NCI-H446 treated with DMSO at 0.1 percent for 48 hours (cell line): ENCODE measurements at places on chromosomes 4 and X.
A peak's percentile ranks its signal among the peaks of the same experiment; 100 is the strongest.

- DNase-seq: no peak
These were observed 286.5 kb downstream of the EPHA5 start for GRCh38 chr4:65383589-65384305.

DNA sequence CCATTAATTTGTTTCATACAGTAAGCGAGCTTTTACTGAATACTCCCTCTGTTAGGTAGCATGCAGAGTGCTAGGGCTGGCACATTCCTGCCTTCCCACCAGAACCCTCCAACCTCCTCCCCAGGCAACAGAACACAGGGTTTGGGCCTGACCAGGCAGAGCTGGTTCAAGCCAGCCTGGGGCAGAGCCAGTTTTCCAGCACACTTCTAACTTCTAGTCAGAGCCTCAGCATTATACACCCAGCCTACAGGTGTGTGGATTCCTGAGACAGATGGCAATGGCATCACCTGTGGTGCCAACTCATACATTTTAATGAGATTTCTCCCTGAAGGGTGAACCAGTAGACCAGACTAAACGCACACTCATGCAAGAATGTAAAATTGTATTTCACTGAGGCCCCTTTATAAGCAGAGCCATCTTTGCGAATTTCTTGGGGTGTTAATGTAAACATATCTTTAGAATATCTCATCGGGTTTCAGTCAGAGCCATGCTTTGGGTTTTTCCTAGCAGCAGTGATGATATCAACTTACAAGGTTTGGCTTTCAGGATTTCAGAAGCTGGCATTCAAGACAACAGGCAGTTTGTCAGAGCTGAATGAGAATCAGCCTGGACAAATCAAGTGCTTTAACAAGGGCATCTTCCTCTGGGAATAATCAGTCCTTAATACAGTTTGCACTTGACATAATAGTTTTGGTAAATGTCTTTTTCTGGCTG is 92.0 kb downstream of the GATB start:
- DNase-seq: no peak

GRCh38 chrX:109797311-109797975 is 64.4 kb upstream of the ACSL4 start:
- DNase-seq: peak; percentile 14

DNA sequence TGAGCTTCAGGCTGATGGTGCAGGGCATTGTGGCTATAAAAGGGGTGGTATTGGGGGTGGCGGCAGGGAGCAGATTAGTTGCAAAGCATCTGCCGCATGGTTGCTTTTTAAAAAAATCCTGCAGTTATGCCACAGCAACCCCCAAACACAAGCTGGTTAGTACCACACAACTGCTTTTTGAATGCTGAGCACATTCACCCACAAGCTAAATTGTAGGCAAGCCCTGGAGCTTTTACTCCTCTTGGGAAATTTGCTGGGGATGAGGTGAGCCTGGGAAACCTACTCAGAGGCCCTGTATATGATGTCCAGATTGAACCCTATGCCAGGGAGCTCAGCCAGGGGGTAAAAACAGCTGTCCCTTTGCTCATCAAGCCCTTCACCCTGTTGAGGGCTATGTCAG is 33.8 kb upstream of the TRIM2 start:
- DNase-seq: no peak

- no peak for DNase-seq
These were observed 109.4 kb upstream of the AFAP1 start for GRCh38 chr4:8048856-8049676.

DNA sequence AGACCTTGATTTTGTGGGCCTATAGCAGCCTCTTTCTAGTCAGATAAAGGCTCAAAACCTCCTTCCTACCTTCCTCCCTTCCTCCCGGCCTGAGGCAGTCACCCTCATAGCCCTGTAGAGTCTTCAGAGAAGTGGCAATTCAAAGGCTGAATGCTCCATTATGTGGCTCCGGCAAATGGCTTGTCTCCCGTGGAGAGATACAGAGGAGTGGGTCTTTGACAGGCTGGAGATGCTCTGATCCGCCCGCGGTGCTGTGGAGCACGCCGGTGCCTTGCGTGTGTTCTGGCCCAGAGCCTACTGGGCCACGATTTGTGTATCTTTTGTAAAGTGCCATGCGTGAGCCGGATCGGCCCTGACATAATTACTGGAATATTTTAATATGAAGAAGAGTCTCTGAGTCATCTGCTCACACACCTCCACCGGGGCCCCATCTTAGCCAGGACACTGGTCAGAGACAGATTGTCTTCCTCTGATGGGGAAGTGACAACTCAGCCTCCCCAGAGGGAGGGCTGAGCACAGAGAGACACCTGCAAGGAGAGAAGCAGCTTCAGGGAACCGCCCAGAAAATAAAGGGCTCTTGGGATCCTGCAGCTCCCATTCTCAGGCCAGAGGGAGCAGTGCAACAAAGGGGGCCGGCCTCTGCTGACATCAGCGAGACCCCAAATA is 88.7 kb downstream of the DCTD start:
- DNase-seq: no peak

- no peak for DNase-seq
These were observed 398.3 kb downstream of the PRDM5 start for GRCh38 chr4:120524237-120524636.

GRCh38 chrX:118682258-118683014 is 45.0 kb upstream of the IL13RA1 start:
- no peak for DNase-seq

- no peak for DNase-seq
These were observed 9.8 kb downstream of the SCFD2 start for GRCh38 chr4:53355930-53356521.

DNA sequence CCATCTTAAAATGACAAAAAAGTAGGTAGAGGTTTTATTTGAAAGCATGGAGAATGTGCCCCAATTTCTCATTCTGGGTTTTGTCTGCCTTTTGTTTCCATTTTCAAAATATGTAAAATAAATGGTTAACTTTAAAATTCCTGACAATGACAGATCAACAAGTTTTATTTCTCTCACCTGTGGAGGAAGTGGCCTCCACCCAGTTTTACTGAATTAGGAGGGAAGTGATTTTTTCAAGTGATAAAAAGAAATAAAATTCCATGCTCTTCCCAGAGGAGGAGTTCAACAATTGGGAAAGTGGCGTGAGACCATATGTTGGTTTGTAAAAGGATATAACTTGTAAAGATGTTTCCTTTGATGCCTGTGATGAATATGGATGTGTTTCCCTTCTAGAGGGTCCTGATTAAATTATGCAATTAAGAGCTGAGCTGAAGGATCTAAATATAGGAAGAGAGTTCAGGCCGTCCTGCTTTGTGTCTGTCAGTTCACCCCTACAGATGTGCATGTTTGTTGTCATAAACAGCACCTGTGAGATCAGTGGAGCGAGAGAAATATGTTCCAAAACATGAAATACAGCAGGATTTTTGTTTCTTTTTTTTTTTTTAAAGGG is 19.5 kb downstream of the SMAD1 start:
- no peak for DNase-seq

DNA sequence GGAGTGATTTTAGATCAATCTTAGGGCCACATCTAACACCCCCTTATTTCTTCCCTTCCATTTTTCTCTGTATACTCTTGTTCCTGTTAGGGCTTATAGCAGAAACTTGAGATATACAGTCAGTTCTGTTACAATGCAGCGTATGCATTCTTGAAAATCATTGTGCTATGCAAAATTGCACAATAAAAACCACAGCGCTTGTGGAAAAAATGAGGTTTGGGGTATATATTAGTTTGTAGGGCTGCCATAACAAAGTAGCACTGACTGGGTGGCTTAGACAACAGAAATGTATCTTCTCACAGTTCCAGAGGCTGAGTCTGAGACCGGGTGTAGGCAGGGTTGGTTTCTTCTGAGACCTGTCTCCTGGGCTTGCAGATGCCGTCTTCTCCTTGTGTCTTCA is 59.0 kb downstream of the WWC2 start:
- no peak for DNase-seq

GRCh38 chr4:18291256-18291655 is 269.7 kb upstream of the LCORL start:
- DNase-seq: no peak

- DNase-seq: no peak
These were observed 10.6 kb downstream of the FAM184B start for GRCh38 chr4:17770845-17771244.

GRCh38 chr4:102064747-102065442 is 274.4 kb downstream of the BANK1 start:
- no peak for DNase-seq

DNA sequence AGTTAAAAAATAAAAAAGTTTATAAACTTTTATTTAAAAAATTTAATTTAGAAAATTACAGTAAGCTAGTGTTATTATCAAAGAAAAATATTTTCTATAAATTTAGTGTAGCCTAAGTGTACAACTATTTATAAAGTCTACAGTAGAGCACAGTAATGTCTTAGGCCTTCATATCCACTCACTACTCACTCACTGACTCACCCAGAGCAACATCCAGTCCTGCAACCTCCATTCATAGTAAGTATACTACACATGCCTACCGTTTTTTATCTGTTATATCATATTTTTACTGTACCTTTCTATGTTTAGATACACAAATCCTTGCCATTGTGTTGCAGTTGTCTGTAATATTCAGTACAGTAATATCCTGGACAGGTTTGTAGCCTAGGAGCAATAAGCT is 129.0 kb upstream of the FAM47B start:
- DNase-seq: no peak

DNA sequence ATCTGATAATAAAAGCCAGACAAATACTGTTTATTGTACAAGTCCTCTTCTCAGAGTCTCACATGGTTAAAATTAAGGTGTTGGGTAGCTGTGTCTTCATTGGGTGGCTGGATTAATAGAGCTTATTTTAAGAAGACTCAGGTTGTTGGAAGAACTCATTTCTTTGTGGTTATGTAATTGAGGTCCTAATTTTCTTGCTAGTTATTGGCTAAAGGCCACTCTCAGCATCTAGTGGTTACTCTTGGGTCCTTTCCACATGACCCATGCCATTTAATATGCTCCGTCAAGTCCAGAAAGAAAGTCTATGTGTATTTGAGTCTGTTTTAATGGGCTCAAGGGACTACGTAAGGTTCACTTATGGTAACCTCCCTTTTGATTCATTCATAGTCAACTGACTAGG is 1668.6 kb upstream of the AGA start:
- DNase-seq: no peak

GRCh38 chr4:140595065-140595464 is 26.3 kb upstream of the UCP1 start:
- DNase-seq: no peak

GRCh38 chrX:130120321-130120731 is 10.0 kb upstream of the ELF4 start:
- no peak for DNase-seq

DNA sequence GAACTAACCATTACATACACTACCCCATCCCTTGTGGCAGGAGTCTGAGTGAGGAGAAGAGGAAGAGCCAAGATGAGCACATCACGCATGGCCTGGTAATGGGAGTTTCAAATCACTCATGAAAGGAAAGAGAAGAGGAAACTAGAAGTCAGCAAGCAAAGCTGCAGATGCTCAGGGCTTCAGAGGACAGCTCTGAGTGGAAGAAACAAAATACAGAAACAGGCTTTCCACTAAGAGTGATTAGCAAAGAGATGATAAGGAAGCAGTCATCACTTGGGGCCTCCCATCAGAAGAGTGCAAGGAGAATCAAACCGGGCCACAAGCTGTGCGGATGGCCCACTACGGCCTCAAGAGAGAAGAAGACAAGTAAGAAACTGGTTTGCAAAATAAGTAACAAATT is 25.6 kb downstream of the KDR start:
- DNase-seq: no peak

- DNase-seq: no peak
These were observed 111.2 kb downstream of the ZNF518B start for GRCh38 chr4:10346023-10346422.

DNA sequence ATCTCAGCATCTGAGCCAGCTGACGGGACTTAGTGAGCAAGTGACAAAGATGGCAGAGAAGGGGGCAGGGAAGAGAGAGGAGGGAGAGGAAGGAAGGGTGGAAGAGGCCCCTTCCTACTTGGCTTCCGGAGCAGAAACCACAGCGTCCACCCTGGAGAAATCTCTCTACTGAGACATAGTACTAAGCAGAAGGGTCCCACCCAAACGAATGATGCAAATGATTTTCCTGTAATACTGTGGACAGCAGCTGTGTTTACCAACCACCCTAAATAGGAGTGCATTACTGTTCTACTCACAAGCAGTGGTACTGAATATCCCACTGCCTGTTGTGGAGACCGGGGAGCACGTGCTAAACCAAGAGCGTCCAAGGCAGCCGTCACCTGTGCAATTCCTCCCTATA is 29.4 kb downstream of the DTHD1 start:
- DNase-seq: no peak

DNA sequence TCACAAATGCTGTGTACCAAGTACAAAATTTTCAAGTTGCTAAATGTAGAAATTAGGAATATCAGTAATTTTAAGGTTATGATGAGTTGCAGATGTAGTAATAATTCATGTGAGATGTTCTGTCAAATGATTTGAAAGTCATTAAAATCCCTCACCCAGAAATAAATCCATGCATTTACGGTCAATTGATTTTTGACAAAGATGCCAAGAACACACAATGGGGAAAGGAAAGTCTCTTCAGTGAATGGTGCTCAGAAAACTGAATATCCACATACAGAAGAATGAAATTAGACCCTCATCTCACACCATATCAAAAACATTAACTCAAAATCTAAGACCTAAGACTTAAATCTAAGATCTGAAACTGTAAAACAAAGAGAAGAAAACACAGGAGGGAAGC is 12.9 kb upstream of the BMPR1B start:
- DNase-seq: no peak

- DNase-seq: no peak
These were observed 661 bp downstream of the SPIN4 start for GRCh38 chrX:63350465-63350877.

- DNase-seq: no peak
These were observed 237 bp downstream of the ANKRD17 start for GRCh38 chr4:73258436-73258685.

DNA sequence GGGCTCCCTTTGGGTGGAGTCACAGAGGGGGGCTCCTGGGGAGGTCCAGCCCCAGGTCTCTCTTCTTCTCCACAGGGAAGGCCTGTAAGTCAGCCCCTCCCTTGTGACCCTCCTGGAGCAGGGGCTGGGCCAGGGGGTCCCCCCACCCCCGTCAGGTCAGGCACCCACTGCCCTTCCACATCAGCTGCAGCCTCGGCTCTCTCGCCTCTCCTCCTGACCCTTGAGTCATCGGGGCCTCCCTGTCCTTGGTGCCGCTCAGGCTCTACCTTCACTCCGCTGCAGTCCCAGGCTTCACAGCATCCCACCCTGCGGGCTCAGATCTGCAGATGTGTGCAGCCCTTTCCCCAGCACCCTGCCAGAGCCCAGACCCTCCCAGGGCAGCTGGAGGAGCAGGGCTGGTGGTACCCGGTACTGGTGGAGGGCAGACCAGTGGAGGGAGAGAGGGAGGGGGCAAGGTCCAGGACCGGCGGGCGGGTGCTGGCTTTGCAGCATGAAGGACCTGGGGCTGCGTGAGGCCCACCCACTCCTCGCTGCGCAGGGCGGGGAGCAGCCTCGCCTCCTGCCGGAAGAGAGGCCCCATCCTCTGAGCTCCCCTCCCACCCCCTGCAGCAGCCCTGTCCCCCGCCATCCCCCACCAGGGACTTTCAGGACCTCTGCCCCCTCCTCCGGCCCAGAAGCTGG is 117.1 kb downstream of the FAM53A start:
- DNase-seq: no peak
